ENCODE measurements at places on chromosomes 11 and 22.

GRCh38 chr11:72676861-72677341, 2.7 kb upstream of the PDE2A start:
- H3K27ac ChIP-seq = no peak overlapping the region
- peaks cover 18% of the 10 kb centered on the region for H3K4me1 ChIP-seq
- no peaks in the 10 kb centered on the region for H3K27me3 ChIP-seq

DNA sequence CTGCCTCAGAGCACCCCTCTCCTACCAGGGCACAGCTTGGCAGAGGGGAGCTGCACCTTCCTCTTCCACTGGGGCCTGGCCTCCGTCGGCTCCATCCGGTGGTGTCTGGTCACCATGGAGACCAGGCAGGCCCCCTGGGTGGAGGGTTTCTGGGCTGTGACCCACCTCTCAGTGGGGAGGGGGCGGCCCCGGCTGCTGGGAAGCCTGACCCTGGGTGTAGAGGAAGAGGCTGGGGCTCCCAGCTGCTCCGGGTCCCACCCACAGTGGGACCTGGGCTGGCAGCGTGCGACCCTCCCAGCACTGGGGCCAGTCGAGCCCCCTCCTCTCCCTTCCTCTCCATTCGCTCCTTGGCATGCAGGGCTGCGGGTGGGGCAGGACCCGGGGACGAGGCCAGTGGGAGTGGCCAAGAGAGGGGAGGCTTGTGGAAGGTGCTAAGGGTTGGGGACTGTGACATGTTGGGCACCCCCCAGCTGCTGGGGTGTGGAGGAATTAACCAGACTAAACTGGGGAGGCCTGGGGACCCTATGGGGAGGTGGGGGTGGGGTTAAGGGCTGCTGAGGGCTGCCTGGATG, 46.8 kb downstream of the BRSK2 start:
- no peak overlapping the region for H3K4me3 ChIP-seq
- no peaks in the 10 kb centered on the region for H3K27me3 ChIP-seq
- no peak overlapping the region for H3K27ac ChIP-seq
- no peak for DNase-seq

- peak overlapping the region; percentile 68 for H3K27ac ChIP-seq
- H3K27me3 ChIP-seq = no peaks in the 10 kb centered on the region
- no peak for DNase-seq
- peaks cover 12% of the 10 kb centered on the region for H3K4me1 ChIP-seq
- no peak overlapping the region for H3K4me3 ChIP-seq
Observed at GRCh38 chr11:122234257-122234656, 118.2 kb upstream of the BLID start.

- no peak overlapping the region for H3K4me3 ChIP-seq
- H3K4me1 ChIP-seq = peaks cover 92% of the 10 kb centered on the region
- DNase-seq = no peak
- no peaks in the 10 kb centered on the region for H3K27me3 ChIP-seq
Observed at GRCh38 chr11:96317571-96317970, 25.4 kb downstream of the MAML2 start.

GRCh38 chr22:28711820-28712777, 29.5 kb downstream of the CHEK2 start:
- no peaks in the 10 kb centered on the region for H3K27me3 ChIP-seq
- H3K36me3 ChIP-seq = no peaks in the 10 kb centered on the region
- peaks cover 21% of the 10 kb centered on the region for H3K4me1 ChIP-seq
- DNase-seq = no peak
- no peak overlapping the region for H3K4me3 ChIP-seq

DNA sequence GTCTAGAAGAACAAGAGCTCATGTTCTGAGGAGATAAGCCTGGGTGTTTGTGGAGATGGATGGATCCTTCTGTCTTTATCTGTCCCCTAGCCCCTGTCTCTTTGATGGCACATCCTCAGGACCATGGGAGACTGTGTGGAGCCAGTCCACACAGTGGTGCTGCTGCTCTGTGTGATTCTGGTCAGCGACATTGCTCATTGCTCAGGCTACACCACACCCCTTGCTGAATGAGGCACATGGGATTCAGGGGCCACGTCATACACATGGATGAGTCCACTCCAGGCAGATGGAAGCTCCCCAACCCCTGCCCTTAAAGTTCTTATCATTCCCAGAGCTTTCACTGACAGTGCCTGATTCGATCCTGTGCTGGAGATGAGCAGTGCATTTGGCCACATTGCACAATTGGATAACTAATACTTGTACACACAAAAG, 222.2 kb downstream of the NAV2 start:
- H3K27ac ChIP-seq = no peak overlapping the region
- DNase-seq = peak; percentile 55
- H3K36me3 ChIP-seq = peaks cover 16% of the 10 kb centered on the region
- no peaks in the 10 kb centered on the region for H3K27me3 ChIP-seq

GRCh38 chr11:27111896-27112295, 71.3 kb downstream of the BBOX1 start:
- H3K4me3 ChIP-seq = no peak overlapping the region
- H3K27me3 ChIP-seq = no peaks in the 10 kb centered on the region
- no peaks in the 10 kb centered on the region for H3K36me3 ChIP-seq
- H3K4me1 ChIP-seq = peaks cover 16% of the 10 kb centered on the region
- no peak for DNase-seq

DNA sequence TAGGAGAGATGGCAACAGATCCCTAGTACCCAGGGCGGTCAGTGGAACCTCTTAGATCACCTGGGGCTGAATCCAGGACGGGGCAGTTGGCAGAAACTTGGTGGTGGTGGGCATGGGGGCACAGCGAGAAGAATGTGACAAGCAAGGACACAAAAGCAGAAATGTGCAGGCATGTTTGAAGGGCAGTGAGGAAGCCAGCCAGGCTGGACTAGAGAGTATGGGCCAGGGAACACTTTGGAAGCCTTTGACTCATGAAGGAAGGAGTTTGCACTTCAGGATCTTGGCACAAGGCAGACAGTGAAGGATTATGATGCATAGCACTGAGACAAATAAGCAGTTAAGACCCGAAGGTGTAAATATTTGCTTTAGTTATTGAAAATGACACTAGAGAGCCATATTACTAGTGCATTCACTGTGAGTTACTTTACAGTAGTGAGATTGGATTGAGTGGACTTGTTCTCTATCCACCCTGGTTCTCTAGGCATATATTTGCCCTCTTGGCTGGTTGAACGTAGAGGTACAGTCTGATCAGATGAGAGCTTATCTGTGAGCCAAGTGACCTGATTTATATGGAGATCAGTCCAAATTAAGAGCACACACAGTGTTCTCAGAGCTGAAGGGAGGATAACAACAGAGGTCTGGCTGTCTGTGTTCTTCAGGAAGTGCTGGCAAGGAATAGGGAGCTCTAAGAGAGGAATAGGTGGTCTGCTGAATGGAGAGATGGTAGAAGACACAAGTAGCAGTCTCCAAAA, 210.4 kb downstream of the SNX19 start:
- no peaks in the 10 kb centered on the region for H3K36me3 ChIP-seq
- DNase-seq = no peak
- no peaks in the 10 kb centered on the region for H3K27me3 ChIP-seq
- no peak overlapping the region for H3K4me3 ChIP-seq
- no peak overlapping the region for H3K27ac ChIP-seq

DNA sequence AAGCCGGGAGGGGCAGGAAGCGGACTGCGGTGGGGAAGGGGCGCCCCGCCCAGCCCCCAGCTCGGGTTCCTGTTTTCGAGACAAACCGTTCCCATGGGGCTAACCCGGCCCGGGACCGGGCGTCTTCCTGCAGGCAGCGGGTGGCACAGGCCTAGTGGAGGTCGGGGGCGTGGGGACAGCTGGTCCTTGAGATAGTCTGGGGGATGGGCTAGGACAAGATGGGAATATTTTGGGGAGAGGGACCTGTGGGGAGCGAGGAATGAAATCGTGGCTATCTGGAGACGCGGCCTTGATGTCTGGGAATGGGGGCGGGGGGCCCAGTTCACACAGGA, 1.2 kb upstream of the RASGRP2 start:
- peaks cover 7% of the 10 kb centered on the region for H3K27me3 ChIP-seq
- H3K36me3 ChIP-seq = no peaks in the 10 kb centered on the region
- H3K4me1 ChIP-seq = peaks cover 51% of the 10 kb centered on the region
- peak overlapping the region; percentile 87 for H3K27ac ChIP-seq

GRCh38 chr11:16902781-16903378, 111.3 kb downstream of the PLEKHA7 start:
- DNase-seq = no peak
- H3K36me3 ChIP-seq = no peaks in the 10 kb centered on the region
- no peak overlapping the region for H3K4me3 ChIP-seq
- peaks cover 4% of the 10 kb centered on the region for H3K4me1 ChIP-seq

GRCh38 chr11:112229746-112230433, 3.7 kb downstream of the PTS start:
- H3K27ac ChIP-seq = no peak overlapping the region
- peak; percentile 25 for DNase-seq
- peaks cover 21% of the 10 kb centered on the region for H3K4me1 ChIP-seq
- peaks cover 25% of the 10 kb centered on the region for H3K36me3 ChIP-seq
- H3K4me3 ChIP-seq = no peak overlapping the region
- no peaks in the 10 kb centered on the region for H3K27me3 ChIP-seq

- H3K4me3 ChIP-seq = no peak overlapping the region
- H3K27ac ChIP-seq = peak overlapping the region; percentile 55
- DNase-seq = no peak
- no peaks in the 10 kb centered on the region for H3K27me3 ChIP-seq
- peaks cover 43% of the 10 kb centered on the region for H3K4me1 ChIP-seq
Observed at GRCh38 chr11:702462-703461, 3.3 kb upstream of the EPS8L2 start.

GRCh38 chr11:57812634-57813033, 51.0 kb downstream of the CTNND1 start:
- no peak overlapping the region for H3K27ac ChIP-seq
- DNase-seq = no peak
- H3K36me3 ChIP-seq = peaks cover 3% of the 10 kb centered on the region
- no peak overlapping the region for H3K4me3 ChIP-seq
- H3K27me3 ChIP-seq = no peaks in the 10 kb centered on the region

DNA sequence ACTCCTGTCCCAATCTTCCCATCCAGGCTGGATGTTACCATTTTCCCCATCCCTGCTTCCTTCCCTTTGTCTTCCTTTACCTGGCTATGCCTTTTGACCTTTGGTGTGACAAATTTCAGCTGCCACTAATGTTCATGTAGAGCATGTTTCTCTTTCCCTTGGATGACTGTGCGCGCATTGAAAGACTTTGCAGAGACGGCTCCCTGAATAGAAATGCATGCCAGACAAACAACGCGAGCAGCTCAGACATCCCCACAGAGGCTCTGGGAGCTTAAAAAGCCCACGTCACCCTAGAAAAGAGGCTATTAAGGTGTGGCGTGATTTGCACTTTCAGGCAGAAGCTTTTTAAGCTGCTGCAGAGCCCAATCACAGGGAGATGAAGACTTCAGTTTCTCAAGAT, 202.0 kb downstream of the NTM start:
- no peak overlapping the region for H3K4me3 ChIP-seq
- no peaks in the 10 kb centered on the region for H3K36me3 ChIP-seq
- no peaks in the 10 kb centered on the region for H3K4me1 ChIP-seq
- no peaks in the 10 kb centered on the region for H3K27me3 ChIP-seq

- no peaks in the 10 kb centered on the region for H3K4me1 ChIP-seq
- no peak for DNase-seq
- no peaks in the 10 kb centered on the region for H3K36me3 ChIP-seq
- H3K27ac ChIP-seq = no peak overlapping the region
Observed at GRCh38 chr11:69983897-69984438, 94.1 kb upstream of the ANO1 start.

GRCh38 chr11:62146476-62147200, 22.8 kb downstream of the INCENP start:
- no peaks in the 10 kb centered on the region for H3K27me3 ChIP-seq
- no peaks in the 10 kb centered on the region for H3K4me1 ChIP-seq
- H3K36me3 ChIP-seq = no peaks in the 10 kb centered on the region
- H3K4me3 ChIP-seq = no peak overlapping the region

DNA sequence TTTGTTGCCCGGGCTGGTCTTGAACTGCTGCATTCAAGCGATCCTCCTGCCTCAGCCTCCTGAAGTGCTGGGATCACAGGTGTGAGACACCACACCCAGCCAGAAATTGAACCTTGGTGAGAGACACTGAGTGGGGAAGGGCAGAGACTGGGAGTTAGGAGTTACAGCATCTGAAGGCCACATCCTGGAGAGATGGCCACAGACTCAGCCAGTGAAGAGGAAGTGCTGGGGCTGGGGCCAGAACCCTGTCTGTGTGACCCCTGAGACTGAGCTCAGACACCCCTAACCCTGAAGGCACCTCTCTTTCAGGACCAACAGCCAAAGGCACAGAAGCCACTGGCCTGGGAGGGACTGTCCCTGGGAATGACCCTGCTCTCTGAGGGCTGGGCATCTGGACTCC, 33.8 kb downstream of the TXN2 start:
- H3K27me3 ChIP-seq = no peaks in the 10 kb centered on the region
- H3K4me1 ChIP-seq = peaks cover 51% of the 10 kb centered on the region
- no peak overlapping the region for H3K27ac ChIP-seq
- H3K36me3 ChIP-seq = no peaks in the 10 kb centered on the region
- no peak for DNase-seq

DNA sequence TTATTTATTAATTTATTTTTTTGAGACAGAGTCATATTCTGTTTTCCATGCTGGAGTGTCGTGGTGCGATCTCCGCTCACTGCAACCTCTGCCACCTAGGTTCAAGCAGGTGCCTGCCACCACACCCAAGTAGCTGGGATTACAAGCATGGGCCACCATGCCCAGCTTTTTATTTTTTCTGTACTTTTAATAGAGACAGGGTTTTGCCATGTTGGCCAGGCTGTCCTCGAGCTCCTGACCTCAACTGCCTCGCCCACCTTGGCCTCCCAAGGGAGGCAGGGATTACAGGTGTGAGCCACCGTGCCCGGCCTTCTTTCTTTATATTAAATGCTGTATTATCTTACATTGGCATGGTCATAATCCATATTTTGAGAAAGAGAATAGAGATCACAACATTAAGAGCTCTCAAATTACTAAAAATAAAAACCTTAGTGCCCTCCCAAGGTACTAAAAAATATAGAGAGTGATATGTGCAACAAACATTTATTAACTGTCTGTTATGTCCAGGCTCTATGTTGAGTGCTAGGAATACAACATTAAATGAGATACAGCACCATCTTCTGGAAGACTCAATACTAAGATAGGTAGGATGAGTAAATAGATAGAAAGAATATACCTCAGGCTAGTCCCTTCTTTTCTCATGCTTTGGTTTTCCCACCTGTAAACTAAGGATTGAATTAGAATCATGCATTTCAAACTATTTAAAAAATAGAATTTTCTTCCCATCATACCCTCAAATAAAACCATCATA, 84.1 kb downstream of the BBOX1 start:
- H3K4me3 ChIP-seq = no peak overlapping the region
- H3K36me3 ChIP-seq = no peaks in the 10 kb centered on the region
- no peaks in the 10 kb centered on the region for H3K27me3 ChIP-seq
- H3K27ac ChIP-seq = no peak overlapping the region
- DNase-seq = no peak
- H3K4me1 ChIP-seq = no peaks in the 10 kb centered on the region

- no peaks in the 10 kb centered on the region for H3K36me3 ChIP-seq
- H3K27me3 ChIP-seq = no peaks in the 10 kb centered on the region
- no peak overlapping the region for H3K4me3 ChIP-seq
- no peak for DNase-seq
- peaks cover 20% of the 10 kb centered on the region for H3K4me1 ChIP-seq
Observed at GRCh38 chr11:68583041-68583446, 101.3 kb upstream of the GAL start.

DNA sequence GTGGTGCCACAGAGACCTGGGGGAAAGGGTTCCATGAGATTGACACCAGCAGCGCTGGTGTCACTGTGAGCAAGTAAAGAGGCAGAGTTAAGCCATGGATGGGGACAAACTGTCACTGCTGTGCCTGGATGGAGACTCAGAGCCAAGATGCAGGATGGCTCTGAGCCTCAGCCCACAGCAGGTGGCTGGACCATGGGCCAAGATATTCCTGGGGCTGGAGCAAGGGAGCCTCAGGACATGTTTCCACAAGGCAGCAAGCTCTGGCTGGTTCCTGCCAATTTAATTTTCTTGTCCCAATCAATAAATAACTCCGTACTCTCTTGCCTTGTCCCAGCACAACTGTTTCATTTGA, 23.0 kb downstream of the MYO18B start:
- H3K4me3 ChIP-seq = no peak overlapping the region
- DNase-seq = no peak
- H3K36me3 ChIP-seq = no peaks in the 10 kb centered on the region
- no peaks in the 10 kb centered on the region for H3K27me3 ChIP-seq
- H3K27ac ChIP-seq = no peak overlapping the region

Measured in vagina (tissue), 2 donors.